ENCODE measurements at places on chromosomes 16 and 17. TPM values are rescaled to one million over a fixed set of nuclear protein-coding genes. Genes with fewer than 3 reads are reported as not detected.
A peak's percentile ranks its signal among the peaks of the same experiment; 100 is the strongest.

The KIAA0513 gene
- polyA plus RNA-seq, result 6.7 TPM

The DDX19B gene
- 13.4 TPM for polyA plus RNA-seq

DNA sequence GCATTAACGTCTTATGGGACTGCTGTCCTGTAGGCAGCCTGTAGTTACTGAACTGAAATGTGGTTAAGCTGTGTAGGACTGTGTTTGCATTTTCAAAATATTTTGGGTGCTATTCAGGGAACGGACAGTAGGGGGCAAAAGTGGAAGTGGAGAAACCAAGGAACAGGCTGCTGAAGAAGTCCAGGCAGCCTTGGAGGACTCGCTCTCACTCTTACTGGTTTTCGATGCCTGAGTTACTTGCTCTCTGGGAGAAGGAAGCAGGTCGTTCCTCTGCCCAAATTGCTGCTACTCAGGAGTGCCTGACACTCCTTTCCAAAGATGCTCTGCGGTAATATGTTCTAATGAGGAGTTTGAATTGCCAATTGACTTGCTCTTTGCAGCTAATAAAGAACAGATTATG lies 64.5 kb upstream of the RBFOX1 start:
- DNase-seq, result no peak

GRCh38 chr16:59238246-59238645 lies 504.1 kb upstream of the GOT2 start:
- DNase-seq, result no peak

DNA sequence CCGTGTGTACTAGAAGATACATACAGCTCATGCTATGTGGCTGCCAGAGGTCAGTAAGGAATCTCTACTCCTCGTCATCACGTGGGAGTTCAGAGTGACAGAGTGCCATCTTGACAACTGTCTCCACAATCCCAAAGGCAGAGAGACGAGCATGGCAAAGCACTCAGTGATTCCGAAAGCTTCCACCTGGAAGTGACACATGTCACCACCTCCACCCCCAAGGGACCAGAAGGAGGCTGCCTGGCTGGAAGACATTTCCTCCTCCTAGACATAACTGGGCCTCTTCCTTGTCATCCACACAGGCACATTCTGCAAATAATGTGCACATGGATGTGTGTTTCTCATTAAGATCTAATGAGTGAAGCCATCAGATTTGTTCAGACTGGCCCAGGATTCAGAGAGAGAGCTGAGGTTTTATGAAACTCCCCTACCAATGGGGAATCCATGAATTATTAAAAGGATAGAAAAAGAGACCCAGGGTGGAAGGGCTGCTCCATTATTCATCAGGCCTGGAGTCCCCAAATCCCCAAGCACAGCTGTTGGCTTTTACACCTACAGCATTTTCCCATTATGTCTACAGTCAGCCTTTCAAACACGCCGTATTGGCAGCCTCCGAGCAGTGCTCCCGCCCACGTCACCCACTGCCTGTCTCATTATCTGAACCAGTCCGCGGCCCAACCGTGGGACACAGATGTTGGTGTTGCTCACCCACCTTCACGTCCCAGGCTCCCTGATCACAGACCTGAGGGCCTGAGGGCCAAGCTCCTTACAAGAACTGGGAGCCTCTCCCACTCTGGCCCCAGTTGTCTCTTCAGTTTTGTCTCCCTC lies 3.3 kb upstream of the CACNG5 start:
- no peak for DNase-seq

GRCh38 chr17:81714412-81715106 lies 2.5 kb downstream of the SLC25A10 start:
- DNase-seq, result no peak

DNA sequence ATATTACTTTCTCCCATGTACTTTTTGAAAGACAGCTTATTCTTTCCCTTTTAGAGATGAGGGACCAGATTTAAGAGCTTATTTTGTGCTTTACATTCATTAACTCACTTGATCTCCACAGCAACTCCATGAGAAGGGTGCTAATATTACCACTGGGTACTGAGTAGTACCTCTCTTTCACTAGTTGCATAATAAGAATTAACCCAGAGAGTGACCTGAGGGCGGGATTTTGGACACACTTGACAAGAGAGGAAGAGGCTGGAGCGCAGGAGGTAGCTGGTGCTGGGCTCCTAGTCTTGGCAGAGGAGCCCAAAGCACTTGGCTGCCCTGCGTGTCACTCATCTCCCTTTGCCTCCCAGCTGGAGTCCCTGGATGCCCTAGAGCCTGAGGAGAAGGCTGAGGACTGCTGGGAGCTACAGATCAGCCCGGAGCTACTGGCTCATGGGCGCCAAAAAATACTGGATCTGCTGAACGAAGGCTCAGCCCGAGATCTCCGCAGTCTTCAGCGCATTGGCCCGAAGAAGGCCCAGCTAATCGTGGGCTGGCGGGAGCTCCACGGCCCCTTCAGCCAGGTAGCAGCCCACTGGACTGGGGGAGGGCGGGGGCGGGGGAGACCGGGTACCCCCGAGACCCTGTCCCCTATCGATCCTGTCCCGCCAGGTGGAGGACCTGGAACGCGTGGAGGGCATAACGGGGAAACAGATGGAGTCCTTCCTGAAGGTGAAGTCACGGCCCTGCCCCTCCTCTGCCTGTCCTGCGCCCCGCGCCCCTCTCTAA lies 1.7 kb upstream of the MAZ start:
- DNase-seq, result peak; percentile 82

GRCh38 chr17:6090253-6090652 lies 20.1 kb downstream of the WSCD1 start:
- DNase-seq, result no peak

- no peak for DNase-seq
Observed at GRCh38 chr17:30454635-30455034, 22.6 kb upstream of the GOSR1 start.

All from right cardiac atrium (tissue), 5 donors.